ENCODE measurements at places on chromosomes 6 and 20. TPM values are rescaled to one million over a fixed set of nuclear protein-coding genes. Genes with fewer than 3 reads are reported as not detected.

- no peak for DNase-seq
These were observed 56.9 kb upstream of the NXT1 start for GRCh38 chr20:23293689-23294088.

- no peak for DNase-seq
These were observed 6.5 kb upstream of the BNIP5 start for GRCh38 chr6:36343109-36343680.

- no peak for DNase-seq
These were observed 414.5 kb downstream of the ESR1 start for GRCh38 chr6:152221806-152222628.

- peak; percentile 89 for DNase-seq
These were observed 118.0 kb downstream of the HFE start for GRCh38 chr6:26205161-26205624.

GRCh38 chr6:170026751-170027646, 263.9 kb downstream of the DLL1 start:
- DNase-seq, result no peak

- DNase-seq, result no peak
These were observed 757.0 kb downstream of the PTPRT start for GRCh38 chr20:42432496-42433334.

GRCh38 chr20:19012676-19013075, 199.1 kb downstream of the SCP2D1 start:
- DNase-seq, result no peak

Gene PRPH2
- polyA plus RNA-seq, result not detected
